Stimulated activated CD4-positive, alpha-beta T cell treated with anti-CD3 and anti-CD28 coated beads, Interleukin-4, amount 100 ng/mL, for 1 hour (primary cell): ENCODE measurements at places on chromosomes 2 and 18.

DNA sequence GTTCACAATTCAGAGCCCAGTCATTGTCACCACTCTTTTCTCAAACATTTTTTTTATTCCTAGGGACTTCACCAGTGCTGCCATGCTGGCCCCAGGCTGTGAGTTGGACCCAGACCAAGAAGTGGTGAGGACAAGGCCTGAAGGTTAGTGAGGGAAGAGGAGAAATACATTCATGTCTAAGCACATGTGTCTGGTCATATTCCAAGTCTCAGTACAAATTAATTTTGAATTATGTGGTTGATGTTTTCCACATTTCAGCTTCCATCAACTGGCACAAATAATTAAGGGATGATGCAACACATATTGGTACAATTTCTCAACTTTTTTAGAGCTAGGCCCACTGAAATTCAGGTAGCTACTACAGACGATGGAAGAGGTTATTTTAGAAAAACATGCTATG is 106.6 kb upstream of the UPP2 start:
- no peak for DNase-seq

DNA sequence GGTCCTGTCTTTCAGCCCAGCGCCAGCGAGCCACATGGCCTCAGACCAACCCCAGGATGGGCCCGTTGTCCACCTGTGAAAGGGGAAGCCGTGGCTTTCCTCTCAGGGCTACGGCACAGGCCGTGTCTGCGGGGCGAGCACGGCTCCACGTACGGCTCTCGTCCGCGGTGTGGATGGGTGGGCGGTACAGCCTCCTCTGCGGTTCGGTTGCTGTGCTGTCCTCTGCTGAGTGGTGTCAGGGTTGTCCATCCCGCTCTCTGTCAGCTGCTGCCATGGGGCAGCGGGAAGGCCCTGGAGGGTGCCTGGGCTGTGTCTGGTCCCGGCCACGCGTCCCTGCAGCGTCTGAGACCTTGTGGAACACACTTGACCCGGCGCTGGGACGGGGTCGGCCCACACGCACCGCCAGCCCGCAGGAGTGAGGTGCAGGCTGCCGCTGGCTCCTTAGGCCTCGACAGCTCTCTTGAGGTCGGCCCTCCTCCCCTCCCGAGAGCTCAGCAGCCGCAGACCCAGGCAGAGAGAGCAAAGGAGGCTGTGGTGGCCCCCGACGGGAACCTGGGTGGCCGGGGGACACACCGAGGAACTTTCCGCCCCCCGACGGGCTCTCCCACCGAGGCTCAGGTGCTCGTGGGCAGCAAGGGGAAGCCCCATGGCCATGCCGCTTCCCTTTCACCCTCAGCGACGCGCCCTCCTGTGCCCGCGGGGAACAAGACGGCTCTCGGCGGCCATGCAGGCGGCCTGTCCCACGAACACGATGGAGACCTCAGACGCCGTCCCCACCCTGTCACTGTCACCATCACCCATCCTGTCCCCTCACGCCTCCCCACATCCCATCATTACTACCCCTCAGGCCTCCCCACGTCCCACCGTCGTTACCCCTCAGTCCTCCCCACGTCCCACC is 128.7 kb downstream of the NFATC1 start:
- peak; percentile 60 for DNase-seq

DNA sequence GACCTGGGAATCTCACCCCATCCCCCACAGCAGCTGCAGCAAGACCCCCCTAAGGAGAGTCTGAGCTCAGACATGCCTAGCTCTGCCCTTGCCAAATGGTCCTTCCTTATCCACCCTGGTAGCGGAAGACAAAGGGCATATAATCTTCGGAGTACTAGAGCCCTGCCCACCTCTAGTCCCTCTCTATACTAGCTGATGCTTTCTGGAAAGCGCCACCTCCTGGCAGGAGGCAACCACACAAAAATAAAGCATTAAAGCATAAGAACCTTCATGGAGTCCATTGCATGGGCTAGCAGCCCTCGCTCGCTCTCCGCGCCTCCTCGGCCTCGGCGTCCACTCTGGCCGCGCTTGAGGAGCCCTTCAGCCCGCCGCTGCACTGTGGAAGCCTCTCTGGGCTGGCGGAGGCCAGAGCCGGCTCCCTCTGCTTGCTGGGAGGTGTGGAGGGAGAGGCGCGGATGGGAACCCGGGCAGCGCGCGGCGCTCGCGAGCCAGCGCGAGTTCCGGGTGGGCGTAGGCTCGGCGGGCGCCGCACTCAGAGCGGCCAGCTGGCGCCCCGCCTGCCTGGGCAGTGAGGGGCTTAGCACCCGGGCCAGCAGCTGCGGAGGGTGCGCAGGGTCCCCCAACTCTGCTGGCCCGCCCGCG is 941.2 kb downstream of the SUCLG1 start:
- DNase-seq: no peak

- DNase-seq: no peak
These were observed 6.4 kb upstream of the CRYGC start for GRCh38 chr2:208135794-208136715.

- DNase-seq: no peak
These were observed 742.3 kb upstream of the SLC8A1 start for GRCh38 chr2:41194230-41194629.

GRCh38 chr18:59024829-59025228 is 114.9 kb upstream of the SEC11C start:
- DNase-seq: no peak

DNA sequence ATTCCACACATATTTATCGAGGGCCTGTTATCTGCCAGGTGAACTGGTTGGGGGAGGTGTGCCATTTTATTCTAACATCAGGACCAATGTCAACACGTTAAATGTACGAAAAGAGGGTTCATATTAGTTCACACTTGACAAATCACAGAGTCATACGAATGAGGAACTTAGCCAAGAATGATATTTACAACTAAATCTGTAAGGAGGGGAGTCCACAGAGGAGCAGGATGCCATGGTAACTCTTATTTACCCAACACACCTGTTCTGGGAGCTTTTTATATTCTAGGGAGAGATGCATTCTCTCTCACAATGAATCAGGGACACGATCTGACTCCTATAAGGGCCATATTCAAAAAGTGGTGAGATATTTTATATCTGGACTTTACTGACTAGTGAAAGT is 144.1 kb downstream of the CDC42EP3 start:
- DNase-seq: no peak

GRCh38 chr2:160402501-160402900 is 91.1 kb downstream of the RBMS1 start:
- no peak for DNase-seq
